Trophoblast cell (in vitro differentiated cells and primary cell): ENCODE measurements at places on chromosomes 7 and 10.
A peak's percentile ranks its signal among the peaks of the same experiment; 100 is the strongest.

DNA sequence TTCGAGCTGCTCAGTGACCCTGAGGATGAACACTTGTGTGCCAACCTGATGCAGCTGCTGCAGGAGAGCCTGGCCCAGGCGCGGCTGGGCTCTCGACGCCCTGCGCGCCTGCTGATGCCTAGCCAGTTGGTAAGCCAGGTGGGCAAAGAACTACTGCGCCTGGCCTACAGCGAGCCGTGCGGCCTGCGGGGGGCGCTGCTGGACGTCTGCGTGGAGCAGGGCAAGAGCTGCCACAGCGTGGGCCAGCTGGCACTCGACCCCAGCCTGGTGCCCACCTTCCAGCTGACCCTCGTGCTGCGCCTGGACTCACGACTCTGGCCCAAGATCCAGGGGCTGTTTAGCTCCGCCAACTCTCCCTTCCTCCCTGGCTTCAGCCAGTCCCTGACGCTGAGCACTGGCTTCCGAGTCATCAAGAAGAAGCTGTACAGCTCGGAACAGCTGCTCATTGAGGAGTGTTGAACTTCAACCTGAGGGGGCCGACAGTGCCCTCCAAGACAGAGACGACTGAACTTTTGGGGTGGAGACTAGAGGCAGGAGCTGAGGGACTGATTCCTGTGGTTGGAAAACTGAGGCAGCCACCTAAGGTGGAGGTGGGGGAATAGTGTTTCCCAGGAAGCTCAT, 1.1 kb downstream of the DDIT4 start:
- H3K36me3 ChIP-seq = peaks cover 12% of the 10 kb centered on the region
- H3K27ac ChIP-seq = peak overlapping the region; percentile 62
- H3K4me1 ChIP-seq = peaks cover 14% of the 10 kb centered on the region
- no peaks in the 10 kb centered on the region for H3K27me3 ChIP-seq
- no peak for DNase-seq

DNA sequence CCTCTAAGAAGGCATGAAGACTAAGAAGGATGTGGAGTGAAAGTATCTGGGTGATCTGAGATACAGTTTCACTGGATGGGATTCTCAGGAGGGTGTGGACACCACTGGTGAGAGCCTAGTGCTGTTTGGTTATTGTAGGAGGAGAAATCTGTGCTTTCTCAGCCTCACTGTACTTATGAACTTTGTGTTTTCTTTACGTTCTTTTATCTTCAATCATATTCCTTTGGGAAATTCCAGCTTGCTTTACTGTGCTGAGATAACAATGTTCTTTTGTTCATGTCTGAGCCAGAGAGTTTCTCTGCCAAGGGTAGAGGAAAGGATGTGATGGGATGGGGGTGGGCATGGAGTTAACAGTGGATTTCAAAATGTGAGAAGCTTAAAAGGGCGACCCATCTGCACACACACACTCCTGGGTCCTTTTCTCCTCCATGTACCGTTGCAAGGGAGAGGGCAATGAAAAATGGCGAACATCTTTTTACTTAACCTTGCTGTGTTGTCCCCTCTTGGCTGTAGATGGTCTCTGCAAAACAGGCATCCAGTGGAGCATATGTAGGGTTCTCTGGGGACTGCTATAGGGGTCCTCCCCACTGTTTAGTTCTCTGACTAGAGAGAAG, 25.0 kb upstream of the TAX1BP1 start:
- no peak overlapping the region for H3K27ac ChIP-seq
- no peaks in the 10 kb centered on the region for H3K36me3 ChIP-seq
- no peak overlapping the region for H3K4me3 ChIP-seq
- H3K4me1 ChIP-seq = no peaks in the 10 kb centered on the region

GRCh38 chr10:8103543-8103942, 49.1 kb downstream of the GATA3 start:
- H3K27ac ChIP-seq = peak overlapping the region; percentile 79
- H3K4me1 ChIP-seq = peaks cover 3% of the 10 kb centered on the region
- no peak overlapping the region for H3K4me3 ChIP-seq
- no peaks in the 10 kb centered on the region for H3K27me3 ChIP-seq
- no peak for DNase-seq
- H3K36me3 ChIP-seq = no peaks in the 10 kb centered on the region

- peak within 1 kb of the TSS; percentile 42 for H3K4me3 ChIP-seq
- no peaks in the 10 kb centered on the region for H3K27me3 ChIP-seq
These were observed at the start of gene LOXL4 for GRCh38 chr10:98267894-98268693. Gene LOXL4 (minus strand): TSS chr10:98268194. CDS start chr10:98263019, 5,175 bp downstream.

GRCh38 chr7:94228678-94229077, 166.0 kb upstream of the COL1A2 start:
- H3K27me3 ChIP-seq = no peaks in the 10 kb centered on the region
- H3K4me1 ChIP-seq = no peaks in the 10 kb centered on the region
- H3K4me3 ChIP-seq = no peak overlapping the region
- H3K36me3 ChIP-seq = no peaks in the 10 kb centered on the region
- DNase-seq = no peak
- H3K27ac ChIP-seq = no peak overlapping the region

DNA sequence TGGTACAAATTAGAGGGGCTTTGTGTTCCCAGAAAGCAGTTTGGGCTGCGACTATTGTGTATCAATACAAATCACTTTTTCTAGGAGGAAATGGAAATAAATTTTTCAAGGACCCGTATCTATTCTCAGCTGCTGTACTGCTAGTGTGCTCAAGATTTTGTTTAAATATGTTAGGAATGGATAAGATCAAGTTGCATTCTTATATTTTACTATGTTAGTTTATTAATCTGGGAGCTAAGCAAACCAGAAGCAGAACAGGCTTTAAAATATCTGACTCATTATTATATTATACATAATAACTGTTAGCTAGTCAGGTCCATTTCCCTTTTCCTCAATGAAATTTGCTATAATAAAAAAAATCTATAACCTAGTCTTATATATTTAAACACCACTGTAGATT, 11.1 kb upstream of the GLCCI1 start:
- no peak overlapping the region for H3K4me3 ChIP-seq
- H3K4me1 ChIP-seq = no peaks in the 10 kb centered on the region
- DNase-seq = no peak

GRCh38 chr10:8369666-8370065, 315.2 kb downstream of the GATA3 start:
- H3K27me3 ChIP-seq = no peaks in the 10 kb centered on the region
- no peak for DNase-seq
- no peaks in the 10 kb centered on the region for H3K4me1 ChIP-seq

GRCh38 chr7:116443646-116444045, 55.9 kb upstream of the CAV2 start:
- no peaks in the 10 kb centered on the region for H3K27me3 ChIP-seq
- H3K4me3 ChIP-seq = no peak overlapping the region
- peaks cover 5% of the 10 kb centered on the region for H3K4me1 ChIP-seq
- H3K36me3 ChIP-seq = no peaks in the 10 kb centered on the region

- H3K4me3 ChIP-seq = no peak overlapping the region
- no peaks in the 10 kb centered on the region for H3K36me3 ChIP-seq
- no peak for DNase-seq
- no peaks in the 10 kb centered on the region for H3K27me3 ChIP-seq
- H3K27ac ChIP-seq = no peak overlapping the region
These were observed 304.5 kb downstream of the ZNF248 start for GRCh38 chr10:37552881-37553280.

DNA sequence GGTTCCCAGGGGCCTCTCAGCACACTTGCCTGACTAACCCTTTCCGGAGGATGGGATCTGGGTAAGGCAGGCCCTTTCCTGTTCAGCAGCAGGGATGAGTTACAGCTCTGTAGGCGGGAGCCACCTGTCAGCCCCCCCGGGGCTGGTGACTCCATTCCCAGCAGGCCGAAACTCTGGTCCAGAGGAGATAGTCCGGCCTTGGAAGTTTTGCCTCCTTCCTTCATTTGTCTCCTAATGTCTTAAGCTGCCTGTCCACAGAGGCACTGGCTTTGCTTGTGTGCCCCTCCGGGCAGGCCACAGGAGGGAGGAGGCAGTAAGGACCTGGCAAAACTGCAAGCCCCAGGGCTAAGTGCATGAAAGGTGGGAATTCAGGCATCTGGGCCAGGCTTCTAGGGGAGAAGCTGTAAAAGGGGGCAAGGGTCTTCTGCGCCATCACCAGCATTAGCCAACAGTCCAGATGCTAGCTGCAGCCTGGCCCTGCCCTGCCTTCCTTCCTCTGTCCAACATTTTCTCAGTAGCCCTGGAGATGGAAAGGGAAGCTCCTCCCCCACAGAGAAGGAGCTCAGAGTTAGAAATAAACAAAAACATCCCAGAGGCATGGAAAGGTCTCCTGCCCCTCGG, 1.2 kb downstream of the ADIRF start:
- no peak overlapping the region for H3K4me3 ChIP-seq
- no peaks in the 10 kb centered on the region for H3K27me3 ChIP-seq
- H3K36me3 ChIP-seq = no peaks in the 10 kb centered on the region
- no peak overlapping the region for H3K27ac ChIP-seq

DNA sequence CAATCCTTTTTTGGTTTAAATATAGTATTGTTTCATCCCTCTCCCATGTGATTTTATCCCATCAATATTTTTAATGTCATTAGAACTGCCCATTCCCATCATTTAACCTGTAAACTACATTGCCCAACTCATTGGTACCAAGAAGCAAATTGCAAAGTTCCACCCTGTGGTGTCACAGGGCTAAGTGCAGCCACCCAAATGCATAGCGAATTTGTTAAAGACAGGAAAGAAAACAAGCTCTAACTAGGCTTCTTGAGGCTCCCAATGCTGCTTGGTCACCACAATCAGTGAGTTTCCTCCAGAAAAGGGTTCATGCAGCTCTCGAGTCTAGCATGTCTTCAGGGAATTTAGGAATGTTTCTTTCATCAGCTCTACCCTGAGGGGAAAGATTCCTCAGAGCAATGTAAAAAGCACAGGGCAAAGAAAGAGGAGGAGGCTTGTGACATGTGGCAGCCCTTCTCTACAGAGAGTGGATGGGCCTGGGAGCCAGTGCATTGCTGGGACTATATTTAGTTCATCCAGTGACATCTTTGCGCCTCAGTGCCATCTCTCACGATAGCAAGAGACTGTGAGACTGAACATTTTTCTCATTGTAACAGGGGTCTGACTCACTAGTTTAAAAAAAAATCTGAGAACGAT, 58.1 kb downstream of the CAV1 start:
- peaks cover 4% of the 10 kb centered on the region for H3K4me1 ChIP-seq
- H3K36me3 ChIP-seq = no peaks in the 10 kb centered on the region
- peak; percentile 95 for DNase-seq
- no peak overlapping the region for H3K27ac ChIP-seq
- no peaks in the 10 kb centered on the region for H3K27me3 ChIP-seq

GRCh38 chr7:137449016-137449415, 105.5 kb upstream of the PTN start:
- H3K4me3 ChIP-seq = no peak overlapping the region
- no peak for DNase-seq
- no peaks in the 10 kb centered on the region for H3K27me3 ChIP-seq
- no peaks in the 10 kb centered on the region for H3K36me3 ChIP-seq

- no peaks in the 10 kb centered on the region for H3K27me3 ChIP-seq
- no peaks in the 10 kb centered on the region for H3K36me3 ChIP-seq
- peaks cover 2% of the 10 kb centered on the region for H3K4me1 ChIP-seq
- no peak for DNase-seq
- no peak overlapping the region for H3K4me3 ChIP-seq
These were observed 460.5 kb upstream of the GHITM start for GRCh38 chr10:83678850-83679249.

- DNase-seq = no peak
- H3K4me1 ChIP-seq = peaks cover 8% of the 10 kb centered on the region
- H3K4me3 ChIP-seq = no peak overlapping the region
- H3K36me3 ChIP-seq = no peaks in the 10 kb centered on the region
- no peak overlapping the region for H3K27ac ChIP-seq
These were observed 6.4 kb upstream of the PDCD4 start for GRCh38 chr10:110865186-110865808.

DNA sequence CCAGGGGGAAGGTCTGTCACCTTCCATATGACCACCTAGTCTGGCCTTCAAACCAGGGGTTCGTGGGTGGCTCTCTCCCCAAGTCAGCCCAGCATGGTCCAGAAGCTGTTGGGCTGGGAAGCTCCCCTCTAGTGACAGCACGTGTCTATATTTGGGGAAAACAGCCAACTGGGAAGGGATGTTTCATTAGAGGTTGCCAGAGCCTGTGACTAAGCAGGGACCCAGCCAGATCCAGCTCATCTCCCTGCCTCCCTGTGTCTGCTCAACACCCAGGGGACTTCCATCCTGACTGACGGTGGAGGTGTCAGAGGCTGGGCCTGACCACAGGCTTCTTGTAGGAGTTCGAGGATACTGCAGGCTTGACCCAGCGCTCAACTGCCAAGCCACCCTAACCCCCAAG, 10.5 kb downstream of the STYXL1 start:
- no peak overlapping the region for H3K4me3 ChIP-seq
- H3K36me3 ChIP-seq = no peaks in the 10 kb centered on the region
- H3K4me1 ChIP-seq = no peaks in the 10 kb centered on the region

- H3K27ac ChIP-seq = no peak overlapping the region
- no peaks in the 10 kb centered on the region for H3K27me3 ChIP-seq
- DNase-seq = no peak
- no peaks in the 10 kb centered on the region for H3K4me1 ChIP-seq
These were observed 13.0 kb downstream of the SEMA3A start for GRCh38 chr7:84181628-84182027.

DNA sequence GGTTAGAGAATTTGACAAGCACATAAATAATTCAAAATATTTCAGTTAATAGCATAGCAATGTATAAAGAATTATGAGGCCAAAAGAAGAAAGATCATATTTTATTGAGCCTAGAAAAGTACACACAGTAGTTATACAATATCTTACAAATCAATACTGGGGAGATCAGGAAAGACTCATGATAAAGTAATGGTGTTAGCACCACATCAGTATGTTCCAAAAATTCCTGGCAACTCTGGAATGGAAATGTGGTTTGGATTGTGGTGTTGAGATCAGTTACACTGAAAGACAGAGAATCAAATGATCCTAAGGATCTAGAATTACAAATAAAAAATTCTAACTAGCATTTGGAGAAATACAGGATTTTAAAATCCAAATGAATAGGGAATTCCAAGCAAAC, 420.5 kb upstream of the CNTNAP2 start:
- H3K4me3 ChIP-seq = no peak overlapping the region
- H3K4me1 ChIP-seq = no peaks in the 10 kb centered on the region
- no peak overlapping the region for H3K27ac ChIP-seq
- no peaks in the 10 kb centered on the region for H3K36me3 ChIP-seq
- no peaks in the 10 kb centered on the region for H3K27me3 ChIP-seq
- DNase-seq = no peak

- H3K4me1 ChIP-seq = no peaks in the 10 kb centered on the region
- H3K36me3 ChIP-seq = no peaks in the 10 kb centered on the region
- H3K27ac ChIP-seq = no peak overlapping the region
- peak; percentile 7 for DNase-seq
- H3K4me3 ChIP-seq = no peak overlapping the region
- H3K27me3 ChIP-seq = no peaks in the 10 kb centered on the region
These were observed 342.7 kb upstream of the ETV1 start for GRCh38 chr7:14332155-14332554.

- H3K36me3 ChIP-seq = no peaks in the 10 kb centered on the region
- no peak for DNase-seq
- peaks cover 55% of the 10 kb centered on the region for H3K27me3 ChIP-seq
- peaks cover 9% of the 10 kb centered on the region for H3K4me1 ChIP-seq
- no peak overlapping the region for H3K4me3 ChIP-seq
These were observed 3.0 kb upstream of the BUB3 start for GRCh38 chr10:123150986-123151736.

- peaks cover 3% of the 10 kb centered on the region for H3K36me3 ChIP-seq
- no peak overlapping the region for H3K4me3 ChIP-seq
- DNase-seq = no peak
- H3K27ac ChIP-seq = no peak overlapping the region
These were observed 20.3 kb downstream of the VCL start for GRCh38 chr10:74018241-74018640.

- H3K4me1 ChIP-seq = peaks cover 2% of the 10 kb centered on the region
- H3K27ac ChIP-seq = no peak overlapping the region
- no peak for DNase-seq
- no peaks in the 10 kb centered on the region for H3K27me3 ChIP-seq
- H3K4me3 ChIP-seq = no peak overlapping the region
These were observed 14.2 kb upstream of the BRI3 start for GRCh38 chr7:98267303-98267702.
